ENCODE measurements at places on chromosomes 11 and 22.

DNA sequence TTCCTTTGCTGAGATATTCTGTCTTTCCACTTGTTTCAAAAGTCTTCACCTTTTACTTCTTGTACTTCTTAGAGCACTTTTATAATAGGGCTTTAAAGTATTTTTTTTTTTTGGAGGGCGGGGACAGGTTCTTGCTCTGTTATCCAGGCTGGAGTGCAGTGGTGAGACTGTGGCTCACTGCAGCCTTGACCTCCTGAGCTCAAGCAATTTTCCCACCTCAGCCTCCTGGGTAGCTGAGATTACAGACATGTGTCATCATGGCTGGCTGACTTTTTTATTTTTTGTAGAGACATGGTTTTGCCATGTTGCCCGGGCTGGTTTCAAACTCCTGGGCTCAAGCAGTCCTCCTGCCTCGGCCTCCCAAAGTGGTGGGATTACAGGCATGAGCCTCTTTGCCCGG lies 57.9 kb downstream of the DYNC2H1 start:
- DNase-seq: no peak

DNA sequence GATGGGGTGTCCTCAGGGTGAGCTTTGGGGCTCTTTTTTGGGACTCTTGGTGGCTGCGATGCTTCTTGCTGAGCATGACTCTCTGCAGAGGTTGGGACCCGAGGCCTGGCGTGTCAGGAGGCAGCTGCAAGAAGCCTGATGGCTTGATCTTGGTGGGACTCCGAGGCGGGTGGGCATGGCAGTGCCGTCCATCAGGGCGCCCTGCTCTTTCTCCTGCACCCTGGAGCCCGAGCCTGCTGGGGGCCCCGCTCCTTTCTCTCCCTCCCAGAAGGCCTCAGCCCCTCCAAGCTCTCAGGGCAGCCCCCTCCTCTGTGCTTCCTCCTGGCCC lies 432.7 kb downstream of the TBC1D22A start:
- DNase-seq: no peak

- no peak for DNase-seq
These were observed 20.3 kb upstream of the ARHGAP8 start for GRCh38 chr22:44732017-44732561.

- no peak for DNase-seq
These were observed 1125.8 kb upstream of the CNTN5 start for GRCh38 chr11:97894978-97895377.

GRCh38 chr11:112176077-112176476 lies 765 bp downstream of the BCO2 start:
- DNase-seq: no peak

GRCh38 chr22:44580176-44581095 lies 82.4 kb upstream of the RTL6 start:
- DNase-seq: no peak
